ENCODE measurements at places on chromosomes 7 and 10. TPM values are rescaled to one million over a fixed set of nuclear protein-coding genes. Genes with fewer than 3 reads are reported as not detected.

Gene CPEB3
- 2.5 TPM for total RNA-seq

Gene MGMT
- 18.9 TPM for total RNA-seq

Gene PCLO
- not detected for total RNA-seq

Gene FXYD4
- total RNA-seq: not detected

Gene MYH16
- total RNA-seq: not detected

Gene CCDC146
- 11.5 TPM for total RNA-seq

Gene CLCN1
- total RNA-seq: not detected

Gene SUN3
- total RNA-seq: not detected

Gene BAMBI
- 0.19 TPM for total RNA-seq

Gene NPC1L1
- total RNA-seq: 0.16 TPM

Gene TMEM270
- not detected for total RNA-seq

Gene SLC13A1
- total RNA-seq: not detected

Gene FASTK
- 145 TPM for total RNA-seq

Gene AQP1
- total RNA-seq: 0.23 TPM

Gene AFAP1L2
- 1.8 TPM for total RNA-seq
